ENCODE measurements at places on chromosomes 1 and 21.
A peak's percentile ranks its signal among the peaks of the same experiment; 100 is the strongest.

- DNase-seq = no peak
Observed at GRCh38 chr21:39381009-39381408, 32.1 kb upstream of the HMGN1 start.

GRCh38 chr1:214248311-214249085 lies 32.5 kb upstream of the SMYD2 start:
- no peak for DNase-seq

DNA sequence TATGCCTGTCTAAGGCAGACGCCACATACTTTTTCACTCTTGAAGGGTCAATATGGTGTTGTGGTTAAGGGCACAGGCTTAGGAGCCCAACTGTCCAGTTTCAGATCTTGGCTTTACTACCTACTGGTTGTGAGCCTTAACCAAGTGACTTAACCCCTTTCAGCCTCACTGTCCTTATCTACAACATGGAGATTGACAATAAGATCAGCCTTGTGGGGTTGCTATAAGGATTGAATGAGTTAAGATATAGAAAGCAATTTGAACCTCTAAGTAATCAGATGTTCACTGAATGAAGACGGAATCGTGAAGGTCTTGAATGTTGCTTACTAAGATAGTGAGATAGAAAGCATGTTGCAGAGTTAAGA lies 121.3 kb upstream of the JUN start:
- no peak for DNase-seq

DNA sequence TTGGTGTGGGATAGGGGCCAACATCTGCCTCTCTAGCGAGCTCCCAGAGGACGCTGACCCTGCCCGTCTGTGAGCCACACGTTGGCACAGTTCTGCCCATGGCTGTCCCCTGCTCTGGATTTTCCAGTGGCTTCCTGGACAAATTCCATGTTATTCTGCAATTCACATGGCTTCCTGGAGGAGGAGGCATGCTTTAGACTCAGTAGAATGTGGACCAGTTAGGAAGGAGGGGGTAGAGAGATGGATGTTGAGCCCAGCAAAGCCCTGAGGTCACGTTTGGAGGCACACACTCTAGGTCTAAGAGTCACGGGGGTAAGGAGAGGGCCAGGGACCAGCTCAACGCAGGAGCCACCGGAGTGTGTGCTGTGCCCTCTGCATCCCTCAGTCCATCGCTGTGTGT lies 12.2 kb downstream of the COL8A2 start:
- no peak for DNase-seq

- DNase-seq = no peak
Observed at GRCh38 chr1:39091845-39092645, 65.9 kb downstream of the NDUFS5 start.

DNA sequence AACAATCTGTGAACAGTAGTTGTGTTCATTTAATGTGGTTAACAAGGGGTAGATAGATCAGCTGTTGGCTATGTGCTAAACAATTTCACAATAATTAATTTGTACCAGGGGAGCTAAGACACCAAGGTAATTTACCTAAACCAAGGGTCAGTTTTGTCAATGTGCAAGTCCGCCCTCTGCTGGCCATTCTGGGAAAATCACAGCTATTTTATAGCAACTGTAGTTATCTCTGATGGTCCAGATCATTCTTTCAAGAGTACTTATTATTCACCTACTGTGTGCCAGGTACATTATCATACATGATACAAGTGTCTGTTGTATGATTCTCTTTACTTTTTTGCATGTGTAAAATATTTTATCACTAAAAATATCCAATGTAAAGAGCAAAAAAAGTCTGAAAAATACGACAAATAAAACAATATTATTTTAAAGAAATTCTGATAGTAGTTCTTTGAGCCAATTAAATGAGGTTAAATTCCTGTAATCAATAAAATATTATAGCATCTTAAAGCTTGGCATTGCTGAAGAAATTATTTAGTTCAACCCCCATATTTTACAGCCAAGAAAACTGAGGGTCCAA lies 312.3 kb upstream of the FAM78B start:
- DNase-seq = peak; percentile 26

GRCh38 chr1:5727191-5727590 lies 265.0 kb downstream of the NPHP4 start:
- no peak for DNase-seq

DNA sequence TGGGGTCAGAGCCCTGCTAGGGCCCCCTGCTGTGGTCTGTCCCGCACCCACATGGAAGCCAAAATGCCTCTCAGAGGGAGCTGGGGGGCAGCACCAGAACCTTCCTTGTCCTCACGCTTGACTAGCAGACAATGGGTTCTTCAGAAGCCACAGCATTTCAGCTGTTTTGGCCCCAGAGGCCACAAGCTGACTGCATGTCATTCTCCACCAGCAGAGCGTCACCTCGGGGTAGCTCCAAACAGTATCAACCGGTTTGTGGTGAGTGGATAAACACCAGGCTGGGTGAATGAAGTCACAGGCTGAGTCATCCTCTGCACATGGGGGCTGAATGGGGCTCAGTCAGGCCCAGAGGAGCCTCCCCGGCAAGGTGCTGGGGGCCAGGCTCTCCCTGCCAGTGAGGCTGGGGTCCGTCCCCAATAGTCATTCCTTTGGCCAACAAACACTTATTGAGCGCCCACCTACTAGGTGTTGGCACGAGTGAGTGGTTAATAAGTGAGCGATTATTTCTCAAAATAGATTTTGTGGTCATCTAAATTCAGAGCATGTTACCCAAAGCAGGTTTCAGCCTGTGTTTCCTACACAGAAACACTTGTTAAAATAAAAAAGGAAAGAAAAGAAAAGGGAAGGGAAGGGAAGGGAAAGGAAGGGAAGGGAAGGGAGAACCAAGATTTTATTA lies 9.1 kb downstream of the OLIG1 start:
- DNase-seq = no peak

DNA sequence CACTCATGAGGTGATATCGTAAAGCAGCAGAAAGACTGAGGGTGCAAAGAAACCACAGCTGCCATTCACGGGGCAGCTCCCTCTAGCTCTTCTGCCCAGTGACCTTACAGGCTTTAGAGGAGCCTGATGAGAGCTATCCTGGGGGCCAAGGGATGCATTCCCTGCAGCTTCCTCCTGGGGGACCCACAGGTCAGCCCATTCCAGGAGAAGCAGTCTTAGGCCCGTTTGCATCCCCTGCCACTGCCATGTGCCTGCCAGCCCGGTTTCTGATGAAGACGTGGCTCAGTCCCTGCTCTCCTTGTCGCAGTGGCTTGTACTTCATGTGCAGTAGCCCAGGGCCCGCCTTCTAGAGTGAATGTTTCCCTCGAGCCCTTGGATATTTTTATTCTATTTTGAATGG lies 22.8 kb downstream of the ATP5PO start:
- DNase-seq = no peak

DNA sequence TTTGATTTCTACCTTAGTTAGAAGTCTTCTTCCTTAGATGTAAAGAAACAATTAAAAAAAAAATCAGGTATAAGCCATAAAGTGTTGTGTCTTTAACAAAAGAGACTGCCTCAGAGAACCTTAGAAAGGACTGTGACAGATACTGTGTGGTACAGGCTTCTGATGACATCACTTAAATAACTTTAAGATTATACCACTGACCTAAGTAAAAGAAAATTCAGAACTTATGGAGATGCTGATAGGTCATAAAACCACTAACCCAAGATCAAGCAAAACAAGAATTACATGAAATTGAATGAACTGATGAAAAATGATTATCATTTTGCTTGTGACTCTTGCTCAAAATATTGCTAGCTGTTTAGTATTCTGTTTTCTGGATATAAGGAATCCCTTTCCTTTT lies 220.8 kb downstream of the NRIP1 start:
- no peak for DNase-seq

DNA sequence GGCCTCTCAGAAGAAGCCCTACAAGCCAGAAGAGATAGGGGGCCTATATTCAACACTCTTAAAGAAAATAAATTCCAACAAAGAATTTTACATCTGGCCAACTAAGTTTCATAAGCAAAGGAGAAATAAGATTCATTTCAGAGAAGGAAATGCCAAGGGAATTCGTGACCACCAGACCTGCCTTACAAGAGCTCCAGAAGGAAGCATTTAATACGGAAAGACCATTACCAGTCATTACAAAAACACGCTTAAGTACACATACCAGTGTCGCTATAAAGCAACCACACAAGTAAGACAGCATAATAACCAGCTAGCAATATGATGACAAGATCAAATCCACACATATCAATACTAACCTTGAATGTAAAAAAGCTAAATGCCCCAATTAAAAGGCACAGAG lies 704.9 kb upstream of the CHRM3 start:
- DNase-seq = no peak

DNA sequence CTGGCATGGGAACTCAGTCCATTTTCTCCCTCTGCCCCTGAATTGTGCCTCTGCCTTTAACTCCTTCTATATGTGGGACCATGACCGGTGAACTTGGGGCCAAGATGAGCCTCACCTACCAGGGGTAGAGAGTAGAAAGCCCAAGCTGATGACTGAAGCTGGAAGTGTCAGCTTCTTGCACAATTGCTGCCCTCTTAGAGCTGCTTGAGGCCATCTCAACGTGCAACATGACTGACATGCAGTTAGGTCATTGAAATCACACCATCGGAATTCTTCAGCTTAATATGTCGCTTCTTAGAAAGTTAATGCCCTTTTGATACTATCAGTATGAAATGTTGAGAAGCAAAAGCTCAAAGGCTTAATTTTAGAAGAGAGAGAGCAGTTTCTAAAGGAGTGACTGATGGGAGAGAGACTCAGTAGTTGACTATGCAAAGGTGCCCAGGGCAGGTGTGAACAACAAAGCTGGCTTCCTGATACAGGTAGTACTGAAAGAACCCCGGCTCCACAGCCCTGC lies 89.4 kb upstream of the UBE2U start:
- DNase-seq = no peak

DNA sequence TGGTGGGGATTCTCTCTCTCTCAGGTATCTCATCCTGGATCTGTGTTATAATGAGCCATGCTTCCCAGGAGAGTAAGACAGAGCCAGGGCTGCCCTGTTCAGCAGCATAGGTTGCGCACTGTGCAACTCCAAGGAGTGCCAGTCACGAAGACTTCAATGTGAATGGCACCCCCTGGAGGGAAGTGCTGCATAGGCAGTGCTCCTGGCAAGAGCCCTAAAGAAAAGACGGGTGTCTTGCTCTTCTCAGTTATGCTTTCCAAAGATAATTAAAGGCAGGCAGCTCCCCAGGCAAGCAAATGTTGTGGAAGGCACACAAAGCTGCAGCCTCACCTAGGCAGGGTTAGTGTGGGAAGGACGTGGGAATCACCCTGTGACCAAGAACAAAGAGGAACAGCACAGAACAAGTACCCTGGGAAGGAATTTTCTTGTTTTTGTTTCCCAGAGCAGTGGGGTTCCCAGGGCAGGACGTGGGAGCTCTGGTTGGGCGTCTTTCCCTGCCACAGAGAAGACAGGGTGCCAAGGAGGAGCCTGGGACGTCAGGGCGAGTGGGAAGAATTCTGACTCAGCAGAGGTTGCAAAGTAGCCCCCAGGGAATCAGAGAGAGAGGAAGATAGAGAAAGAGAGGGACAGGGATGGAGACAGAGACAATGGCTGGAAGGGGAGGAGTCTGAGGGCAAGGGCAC lies 120.9 kb downstream of the KCNN3 start:
- DNase-seq = no peak

DNA sequence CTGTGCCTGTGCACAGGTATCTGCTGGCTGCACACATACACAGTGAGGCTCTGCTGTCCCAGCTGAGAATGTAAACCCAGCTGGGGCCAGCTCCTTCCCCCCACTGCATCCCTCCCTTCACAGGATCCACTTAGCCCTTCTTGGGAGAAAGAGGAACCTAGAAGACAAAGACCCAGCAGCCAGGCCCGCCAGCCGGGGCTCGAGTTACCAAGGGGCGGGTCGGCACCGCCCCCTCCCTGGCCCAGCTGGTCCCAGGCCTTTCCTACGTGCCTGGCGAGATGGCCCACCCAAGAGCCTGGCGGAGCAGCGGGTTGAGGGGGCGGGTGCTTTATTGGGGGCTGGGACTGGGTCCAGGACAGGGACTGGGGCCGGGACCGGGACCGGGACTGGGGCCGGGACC lies 2.1 kb downstream of the SH3BGRL3 start:
- no peak for DNase-seq

DNA sequence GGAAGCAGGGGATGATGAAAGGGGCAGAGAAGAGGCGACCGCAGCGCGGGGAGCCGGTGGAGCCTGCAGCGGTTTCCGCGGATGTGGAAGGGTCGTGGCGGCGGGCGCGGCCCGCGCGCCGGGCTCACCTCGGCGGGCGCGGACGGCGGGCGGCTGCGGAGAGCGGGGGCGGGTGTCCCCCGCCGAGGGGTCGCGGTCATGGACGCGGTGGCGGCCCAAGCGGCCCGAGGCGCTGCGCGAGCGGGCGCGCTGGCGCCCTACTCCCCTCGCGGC lies 572 bp downstream of the LPGAT1 start:
- no peak for DNase-seq

GRCh38 chr1:119655154-119655553 lies 7.1 kb upstream of the ZNF697 start:
- DNase-seq = no peak

DNA sequence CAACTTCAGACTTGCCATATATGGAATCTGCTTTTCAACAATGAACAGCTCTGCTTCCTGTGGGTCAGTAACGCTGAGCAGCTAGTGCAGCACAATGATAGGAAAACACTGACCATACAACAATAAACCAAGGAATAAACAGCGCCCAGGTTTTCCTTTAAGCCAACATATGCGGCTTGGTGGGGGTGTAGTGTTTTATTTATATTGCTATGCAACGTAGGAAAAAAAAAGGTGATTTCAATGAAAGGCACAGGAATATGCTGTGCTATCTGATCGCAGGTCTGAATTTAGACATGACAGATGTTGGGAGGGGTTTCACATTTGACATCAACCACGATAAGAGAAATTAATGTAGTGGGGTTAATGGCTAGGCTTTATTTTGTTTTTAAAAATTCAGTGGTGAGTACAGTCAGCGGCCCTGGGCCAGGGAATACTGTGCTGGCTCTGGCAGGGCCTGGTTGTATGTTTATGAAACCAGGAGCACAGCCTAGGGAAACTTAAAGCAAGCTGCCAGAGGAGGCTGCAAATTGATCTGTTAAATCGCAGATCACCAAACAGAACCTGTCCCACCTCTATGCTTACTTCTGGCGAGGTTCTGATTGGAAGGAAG lies 4.3 kb downstream of the TSPAN2 start:
- DNase-seq = no peak

DNA sequence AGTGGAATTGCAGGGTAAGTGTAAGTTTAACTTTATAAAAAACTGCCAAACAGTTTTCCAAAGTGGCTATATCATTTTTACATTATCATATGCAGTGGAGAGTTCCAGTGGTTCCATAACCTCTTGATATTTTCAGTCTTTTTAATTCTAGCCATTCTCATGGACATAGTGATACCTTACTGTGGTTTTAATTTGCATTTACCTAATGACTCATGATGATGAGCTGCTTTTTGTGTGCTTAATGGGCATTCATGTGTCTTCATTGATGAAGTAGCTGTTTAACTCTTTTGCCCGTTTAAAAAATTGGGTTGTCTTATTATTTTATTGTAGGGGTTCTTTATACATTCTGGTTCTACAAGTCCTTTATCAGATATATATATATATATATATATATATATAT lies 29.4 kb downstream of the SNX27 start:
- no peak for DNase-seq

DNA sequence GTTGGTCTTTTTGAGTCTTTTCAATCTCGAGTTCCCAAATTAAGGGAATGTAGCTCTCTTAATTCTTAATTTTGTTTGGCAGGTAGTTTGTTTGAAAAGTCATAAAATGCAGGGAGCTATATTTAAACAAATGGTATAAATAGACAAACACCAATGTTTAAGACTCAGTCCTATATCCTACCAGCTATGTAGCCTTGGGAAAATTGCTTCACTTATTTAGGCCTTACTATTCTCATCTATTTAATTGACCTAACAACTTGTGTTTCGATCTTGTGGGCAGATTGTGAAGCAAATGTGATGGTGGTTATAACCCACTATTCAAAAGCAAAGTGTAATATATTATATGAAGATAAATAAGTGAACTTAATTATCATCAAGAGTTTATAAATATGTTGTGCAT lies 167.3 kb upstream of the KCTD3 start:
- DNase-seq = no peak

Data from stimulated activated CD4-positive, alpha-beta T cell treated with anti-CD3 and anti-CD28 coated beads, Interleukin-2, amount 100 ng/mL, for 4 hours (primary cell).